Sciatic nerve (tissue), 2 donors: ENCODE measurements at places on chromosomes 12 and 14.
A peak's percentile ranks its signal among the peaks of the same experiment; 100 is the strongest.

DNA sequence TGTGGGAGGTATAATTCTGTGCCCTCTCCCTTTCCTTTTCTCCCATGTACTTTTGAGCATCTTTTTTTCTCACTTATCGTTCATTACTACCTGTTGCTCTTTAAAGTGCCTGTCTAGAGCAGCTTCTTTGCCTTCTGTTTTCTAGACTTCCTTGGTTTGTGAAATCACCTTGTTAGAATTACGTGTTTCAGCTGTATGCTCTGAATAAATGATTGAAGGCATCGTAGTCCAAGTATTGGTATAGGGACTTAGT is 1.3 kb downstream of the NEDD1 start:
- DNase-seq: no peak

DNA sequence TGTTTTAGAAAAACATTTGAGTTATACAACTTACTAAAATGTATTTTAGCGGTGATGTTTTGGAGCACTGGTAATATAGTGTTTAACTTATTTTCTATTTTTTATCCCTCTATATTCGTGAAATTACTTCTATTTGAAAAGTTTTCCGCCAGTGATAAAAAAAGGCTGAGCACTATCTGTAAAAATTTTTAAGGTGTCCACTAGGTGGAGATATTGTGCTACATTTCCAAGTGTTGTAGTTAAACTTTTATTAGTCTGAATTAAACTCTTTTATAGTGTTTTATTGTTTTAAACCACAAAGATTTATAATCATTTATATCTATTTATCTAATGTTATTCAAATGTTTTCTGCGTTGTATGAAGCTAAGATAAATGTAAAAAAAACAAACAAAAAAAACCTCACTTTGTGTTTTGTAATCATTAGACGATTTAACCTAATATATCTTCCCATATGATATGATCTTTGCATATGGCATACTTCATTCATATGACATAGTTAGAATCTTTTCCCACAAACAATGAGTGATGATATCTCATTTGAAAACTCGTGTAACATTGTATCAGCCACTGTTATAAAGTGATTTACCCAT is 11.8 kb downstream of the ALG10B start:
- no peak for DNase-seq

GRCh38 chr12:91215940-91216454 is 33.4 kb upstream of the DCN start:
- DNase-seq: no peak

DNA sequence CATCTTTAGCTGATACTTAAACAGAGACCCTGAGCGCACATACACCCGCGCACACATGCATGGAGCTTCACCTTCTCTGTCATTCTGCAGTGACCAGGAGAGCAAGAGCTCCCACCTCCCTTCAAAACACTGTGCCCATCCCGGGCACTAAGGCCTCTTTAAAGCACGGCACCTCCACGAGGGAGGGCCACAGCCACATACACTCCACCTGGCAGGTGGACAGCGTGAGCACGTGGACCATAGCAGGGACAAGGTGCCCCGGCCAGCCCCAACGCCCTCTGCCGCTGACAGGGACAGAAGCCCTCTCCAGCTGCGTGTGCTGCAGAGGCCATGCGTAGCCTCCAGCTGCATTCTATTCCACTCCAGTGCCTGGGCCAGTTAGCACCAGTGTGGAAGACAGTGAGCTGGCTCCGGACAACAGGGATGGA is 5.4 kb downstream of the GAPDH start:
- DNase-seq: no peak

DNA sequence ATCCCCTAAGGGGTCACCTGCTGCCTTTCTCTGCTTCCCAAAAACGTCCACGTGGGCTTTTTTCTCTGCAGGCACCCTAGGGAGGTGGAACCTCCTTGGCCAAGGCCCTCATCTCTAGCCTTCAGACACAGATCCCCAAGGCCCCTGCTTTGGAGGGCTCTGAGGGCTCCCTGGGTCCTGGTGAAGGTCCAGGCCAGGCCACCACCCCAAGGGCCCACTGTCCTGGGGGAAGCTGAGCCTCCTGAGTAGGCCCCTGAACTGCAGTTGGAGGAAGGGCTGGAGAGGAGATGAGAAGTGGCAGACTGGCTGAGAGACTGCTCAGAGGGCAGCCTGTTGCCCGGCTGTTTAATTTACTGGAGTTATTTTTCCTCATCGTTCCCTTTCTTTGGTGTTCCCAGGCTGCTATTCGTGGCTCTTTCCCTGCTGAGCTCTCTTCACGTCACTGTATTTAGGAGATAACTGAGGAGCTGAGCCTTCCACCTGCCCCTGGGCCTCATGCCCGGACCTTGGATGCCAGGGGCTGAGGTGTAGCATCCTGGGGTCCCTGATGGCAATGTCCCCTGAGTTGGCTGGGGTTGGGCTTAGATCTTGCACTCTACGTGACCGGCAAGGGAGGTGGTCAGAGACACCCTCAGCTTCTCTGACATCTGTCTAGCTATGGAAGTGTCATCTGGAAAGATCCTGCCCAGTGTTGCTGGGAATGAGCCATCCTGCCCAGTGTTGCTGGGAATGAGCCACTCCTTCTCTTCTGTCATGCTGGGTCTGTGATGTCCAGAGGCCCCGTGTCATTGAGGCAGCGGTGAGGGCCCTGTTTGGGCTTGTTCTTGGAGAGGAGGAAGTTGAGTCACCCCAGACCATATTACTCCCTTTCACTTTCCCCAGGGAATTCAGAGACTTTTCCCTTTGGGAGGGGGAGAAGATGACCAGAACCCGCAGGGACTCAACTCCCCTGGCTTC is 139.8 kb downstream of the TSPAN9 start:
- no peak for DNase-seq

DNA sequence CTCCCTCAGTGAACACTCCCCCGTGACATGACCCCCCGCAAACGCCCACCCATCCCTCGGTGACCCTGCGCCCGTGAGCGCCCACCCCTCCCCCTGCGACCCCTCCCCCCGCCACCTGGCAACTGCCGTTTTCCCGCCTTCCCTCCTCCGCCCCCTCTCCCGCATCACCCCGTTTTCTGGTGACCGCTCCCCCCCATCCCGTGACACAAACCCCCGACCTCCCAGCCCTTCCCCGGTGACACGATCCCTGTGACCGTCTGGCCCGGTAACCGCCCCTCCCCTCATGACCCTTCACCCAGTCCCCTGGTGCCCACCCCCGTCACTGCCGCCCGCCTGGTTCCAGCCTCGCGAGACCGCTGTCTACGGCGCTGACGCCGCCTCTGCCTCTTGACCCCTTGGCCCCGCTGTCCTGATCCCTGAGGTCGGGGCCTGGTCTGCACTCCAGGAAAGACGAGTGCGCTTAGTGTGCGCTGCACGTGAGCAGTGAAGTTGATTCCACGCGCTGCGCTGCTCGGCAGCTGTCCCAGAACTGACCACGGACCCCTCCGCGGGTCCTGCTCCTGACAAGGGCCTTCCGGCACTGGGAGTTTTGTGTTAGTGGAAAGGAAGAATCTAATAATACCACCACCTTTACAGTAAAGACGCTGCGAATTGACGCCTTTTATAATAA is 59.4 kb downstream of the DDX51 start:
- DNase-seq: peak; percentile 80

- no peak for DNase-seq
Observed at GRCh38 chr14:71716041-71716772, 216.0 kb upstream of the RGS6 start.

GRCh38 chr14:61992139-61992538 is 229.9 kb downstream of the SNAPC1 start:
- no peak for DNase-seq

DNA sequence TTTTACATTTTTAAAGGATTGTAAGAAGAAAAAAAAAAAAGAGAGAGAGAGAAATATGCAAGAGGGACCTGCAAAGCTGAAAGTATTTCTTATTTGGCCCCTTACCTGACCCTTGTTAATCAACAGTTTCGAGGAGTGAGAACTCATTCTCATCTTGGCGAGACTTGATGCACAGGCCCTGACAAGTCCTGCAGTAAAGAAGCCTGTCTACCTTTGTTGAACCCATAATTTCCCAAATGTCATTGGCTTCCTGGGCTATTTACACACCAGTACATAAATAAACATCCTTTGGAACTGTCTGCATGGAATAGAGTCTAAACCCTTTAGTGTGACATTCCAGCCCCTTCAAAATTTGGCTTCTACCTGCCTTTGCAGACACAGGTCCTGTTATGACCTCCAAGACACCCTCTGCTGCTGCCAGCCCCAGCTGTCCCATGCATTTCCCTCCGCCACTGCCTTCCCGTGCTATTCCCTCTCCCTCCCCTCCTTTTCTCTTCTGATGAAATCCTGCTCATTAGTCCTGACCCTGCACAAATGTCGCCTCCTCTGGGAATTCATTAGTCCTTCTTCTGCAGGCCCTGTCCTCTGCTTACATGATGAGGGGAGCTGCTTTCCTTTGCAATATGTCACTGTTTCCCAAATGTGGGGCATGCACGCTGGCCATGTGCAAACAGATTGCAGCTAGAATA is 35.1 kb downstream of the MYL2 start:
- no peak for DNase-seq

DNA sequence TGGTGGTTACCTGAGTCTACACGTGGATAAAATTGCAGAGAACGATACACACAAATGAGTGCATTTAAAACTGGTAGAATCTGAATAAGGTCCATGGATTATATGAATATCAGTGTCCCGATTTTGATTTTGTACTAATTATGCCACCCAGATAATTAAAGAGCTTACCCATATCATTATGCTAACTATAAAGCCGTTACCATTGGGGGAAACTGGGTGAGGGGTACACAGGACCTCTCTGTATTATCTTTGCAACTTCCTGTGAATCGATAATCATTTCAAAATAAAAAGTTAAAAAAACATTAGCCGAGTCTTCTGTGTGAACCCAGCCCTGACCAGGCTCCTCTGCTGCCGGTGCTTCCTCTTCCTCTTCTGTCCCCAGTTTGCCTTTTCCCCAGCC is 107.1 kb downstream of the SMOC1 start:
- no peak for DNase-seq

GRCh38 chr12:132033627-132034026 is 83.9 kb downstream of the EP400 start:
- no peak for DNase-seq

DNA sequence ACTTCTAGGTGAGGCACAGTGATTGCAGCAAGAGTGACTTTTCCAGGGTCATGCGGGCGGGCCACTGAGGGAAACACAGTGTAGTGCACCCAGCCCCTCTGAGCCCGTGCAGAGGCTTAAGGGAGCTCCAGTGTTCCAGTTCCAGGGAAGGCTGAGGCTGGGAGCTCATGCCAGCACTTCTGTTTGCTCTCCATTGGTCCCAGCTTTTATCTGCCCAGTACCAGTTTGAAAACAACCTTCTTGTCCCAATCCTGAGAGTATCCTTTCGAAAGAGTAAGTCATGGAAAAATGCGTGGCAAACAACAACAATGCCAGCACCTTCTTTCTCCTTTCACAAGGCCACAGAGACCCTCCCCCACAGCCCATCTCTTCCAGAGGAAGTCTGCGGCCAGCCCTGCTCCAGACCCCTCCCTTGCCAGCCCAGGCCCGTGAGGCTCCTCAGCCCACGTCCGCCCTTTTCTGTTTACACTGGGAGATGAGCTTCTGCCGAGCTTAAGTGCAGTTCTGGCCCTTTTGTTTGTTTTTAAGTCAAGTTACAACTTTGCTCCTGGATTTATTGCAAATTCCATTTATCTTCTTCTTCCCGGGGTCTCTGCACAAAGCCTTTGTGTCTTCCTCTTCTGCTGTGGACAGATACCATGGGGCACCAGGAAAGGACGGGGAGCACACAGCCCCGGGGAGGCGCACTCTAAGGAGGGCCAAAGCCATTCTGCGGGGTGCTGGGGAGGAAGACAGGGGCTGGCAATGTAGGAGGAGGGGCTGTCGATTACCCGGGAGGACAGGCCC is 185.6 kb downstream of the ZFP36L1 start:
- DNase-seq: no peak

GRCh38 chr12:130461839-130462557 is 124.3 kb downstream of the PIWIL1 start:
- DNase-seq: no peak

GRCh38 chr14:27890259-27890658 is 876.3 kb upstream of the FOXG1 start:
- no peak for DNase-seq

DNA sequence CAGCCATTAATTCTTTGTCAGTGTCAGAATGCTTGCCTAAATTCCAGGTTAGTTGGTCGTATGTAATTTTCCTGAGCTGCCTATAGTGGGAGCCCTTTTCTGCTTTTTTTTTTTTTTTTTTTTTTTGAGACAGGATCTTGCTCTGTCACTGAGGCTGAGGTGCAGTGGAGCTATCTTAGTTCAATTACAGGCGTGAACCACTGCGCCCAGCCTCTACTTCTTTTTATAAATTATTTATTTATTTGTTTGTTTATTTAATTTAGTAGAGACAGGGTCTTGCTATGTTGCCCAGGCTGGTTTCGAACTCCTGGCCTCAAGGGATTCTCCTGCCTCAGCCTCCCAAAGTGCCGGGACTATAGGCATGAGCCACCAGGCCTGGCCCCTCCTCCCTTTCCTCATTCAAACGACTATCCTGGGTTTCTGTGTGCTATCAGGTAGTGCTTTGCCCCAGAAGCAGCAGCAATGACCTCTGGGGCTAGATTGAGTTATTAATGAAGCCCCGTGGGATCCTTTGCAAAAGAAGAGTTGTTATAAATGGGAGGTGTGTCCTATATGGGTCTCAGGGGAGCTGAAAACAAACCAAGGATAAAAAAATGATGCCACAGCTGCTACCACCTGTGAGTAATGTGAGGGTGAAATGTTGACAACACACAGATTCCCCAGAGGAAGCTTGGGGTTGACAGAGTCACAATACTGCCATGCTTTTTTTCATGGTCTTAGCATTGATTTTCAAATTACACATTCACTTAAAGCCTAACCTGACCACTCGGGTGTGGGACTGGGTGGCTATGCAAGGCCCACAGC is 34.6 kb upstream of the NFKBIA start:
- DNase-seq: no peak

DNA sequence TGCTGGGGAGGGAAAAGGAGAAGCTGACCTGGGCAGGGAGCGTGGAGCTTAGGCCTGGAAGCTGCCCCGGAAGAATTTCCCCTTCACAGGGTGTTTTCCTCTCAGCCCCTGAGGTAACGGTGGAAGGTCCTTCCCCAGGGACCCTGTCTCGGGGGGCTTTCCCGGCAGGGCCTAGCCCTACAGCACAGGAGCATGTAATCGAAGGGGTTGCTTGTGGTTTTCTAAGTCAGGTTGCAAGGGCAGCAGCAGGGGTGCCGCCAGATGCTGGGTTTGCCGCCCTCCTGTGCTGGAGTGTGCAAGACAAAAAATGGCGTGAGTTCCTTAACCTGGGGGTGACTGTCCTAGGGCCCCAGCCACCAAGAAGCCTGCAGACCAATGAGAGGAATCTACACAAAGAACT is 1.6 kb upstream of the KRT74 start:
- peak; percentile 41 for DNase-seq

GRCh38 chr14:50943943-50944646 is at the start of gene PYGL:
TSS of gene PYGL (minus strand) at chr14:50944483. CDS start at chr14:50944403, 80 bp downstream.
- peak; percentile 88 for DNase-seq
